ENCODE measurements at places on chromosomes 5 and 9. TPM values are rescaled to one million over a fixed set of nuclear protein-coding genes. Genes with fewer than 3 reads are reported as not detected.

EPB41L4B gene
- 5.9 TPM for total RNA-seq

GRCh38 chr5:31455172-31455571 lies 76.7 kb downstream of the DROSHA start:
- no peak for DNase-seq

RANBP17 gene
- 15.0 TPM for total RNA-seq

DNA sequence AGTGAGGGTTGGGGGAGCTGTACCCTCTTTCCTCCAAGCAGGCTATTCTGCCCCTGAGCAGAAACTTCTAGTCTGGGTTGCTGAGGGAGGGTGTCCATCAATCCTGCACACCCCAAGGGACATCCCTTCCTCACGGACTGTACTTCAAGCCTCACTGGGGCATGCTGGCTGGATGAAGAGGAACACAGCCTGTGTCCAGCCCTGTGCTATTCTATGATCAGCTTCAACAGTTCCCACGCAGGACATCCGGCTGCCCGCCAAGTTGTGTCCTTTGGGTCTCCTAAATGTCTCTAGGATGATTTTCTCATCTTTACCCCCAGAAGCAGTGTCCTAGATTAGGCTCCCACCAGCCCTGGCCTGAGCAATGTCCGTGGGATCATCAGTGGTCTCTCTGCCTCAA lies 68.1 kb downstream of the CRB2 start:
- no peak for DNase-seq
